ENCODE measurements at places on chromosomes 13 and 19.
A peak's percentile ranks its signal among the peaks of the same experiment; 100 is the strongest.

DNA sequence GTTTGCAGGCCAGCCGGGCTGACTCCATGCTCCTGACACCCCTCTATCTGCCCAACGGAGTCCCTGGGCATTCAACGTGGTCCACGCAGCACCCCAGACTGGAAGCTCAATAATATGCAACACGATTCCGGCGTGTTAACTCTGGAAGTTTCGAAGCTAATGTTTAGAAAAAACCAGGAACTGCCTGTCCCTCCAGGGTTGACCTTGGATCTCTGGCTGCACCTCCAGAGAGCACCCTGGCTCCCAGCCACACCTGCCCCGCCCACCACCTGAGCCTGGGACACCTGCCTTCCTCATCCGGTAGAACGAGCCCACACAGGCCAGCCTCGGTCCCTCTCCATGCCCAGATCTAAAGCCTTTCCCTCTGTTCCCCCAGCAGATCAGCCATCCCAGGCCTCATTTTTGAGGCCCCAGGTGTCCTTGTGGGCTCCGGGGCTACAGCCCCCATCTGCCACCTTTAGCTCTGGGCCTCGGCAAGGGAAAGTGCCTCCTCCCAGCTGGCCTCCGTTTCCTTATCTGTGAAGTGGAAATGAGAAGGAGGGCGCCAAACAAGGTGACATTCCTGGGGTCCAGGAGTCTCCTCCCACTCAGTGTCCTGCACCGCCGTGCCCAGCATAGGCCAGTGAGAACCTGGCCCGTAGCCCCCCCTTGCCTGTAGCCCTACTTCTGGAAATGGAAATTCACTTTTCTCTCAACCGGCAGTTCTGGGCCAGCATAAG is 38.7 kb downstream of the KLF2 start:
- no peak for DNase-seq

- DNase-seq, result no peak
Measured at GRCh38 chr19:50191216-50191615, 12.2 kb upstream of the MYH14 start.

GRCh38 chr19:46648961-46649960 is 11.7 kb downstream of the DACT3 start:
- DNase-seq, result no peak

- no peak for DNase-seq
Measured at GRCh38 chr13:34822650-34823049, 119.4 kb upstream of the NBEA start.

- no peak for DNase-seq
Measured at GRCh38 chr19:9640956-9641355, 19.9 kb upstream of the ZNF561 start.

GRCh38 chr19:34452723-34453122 is 24.5 kb downstream of the UBA2 start:
- DNase-seq, result no peak

DNA sequence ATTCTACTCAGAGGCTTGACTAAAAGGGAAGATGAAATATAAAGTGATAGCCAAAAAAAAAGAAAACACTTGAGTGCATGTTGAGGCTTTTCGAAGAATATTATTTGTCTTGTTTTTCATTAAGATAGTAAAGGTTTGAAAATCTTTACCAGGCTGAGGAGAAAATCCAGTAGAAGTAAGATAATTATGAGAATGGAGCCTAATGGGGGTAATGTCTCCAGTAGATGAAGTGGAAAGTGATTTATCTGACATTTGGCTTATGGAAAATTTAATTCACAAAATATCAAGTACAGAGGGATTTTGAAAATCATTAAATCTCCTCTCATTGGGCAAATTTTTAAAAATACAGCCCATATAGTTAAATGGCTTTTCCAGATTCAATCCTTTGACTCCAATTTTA is 274.9 kb downstream of the SPRY2 start:
- DNase-seq, result no peak

DNA sequence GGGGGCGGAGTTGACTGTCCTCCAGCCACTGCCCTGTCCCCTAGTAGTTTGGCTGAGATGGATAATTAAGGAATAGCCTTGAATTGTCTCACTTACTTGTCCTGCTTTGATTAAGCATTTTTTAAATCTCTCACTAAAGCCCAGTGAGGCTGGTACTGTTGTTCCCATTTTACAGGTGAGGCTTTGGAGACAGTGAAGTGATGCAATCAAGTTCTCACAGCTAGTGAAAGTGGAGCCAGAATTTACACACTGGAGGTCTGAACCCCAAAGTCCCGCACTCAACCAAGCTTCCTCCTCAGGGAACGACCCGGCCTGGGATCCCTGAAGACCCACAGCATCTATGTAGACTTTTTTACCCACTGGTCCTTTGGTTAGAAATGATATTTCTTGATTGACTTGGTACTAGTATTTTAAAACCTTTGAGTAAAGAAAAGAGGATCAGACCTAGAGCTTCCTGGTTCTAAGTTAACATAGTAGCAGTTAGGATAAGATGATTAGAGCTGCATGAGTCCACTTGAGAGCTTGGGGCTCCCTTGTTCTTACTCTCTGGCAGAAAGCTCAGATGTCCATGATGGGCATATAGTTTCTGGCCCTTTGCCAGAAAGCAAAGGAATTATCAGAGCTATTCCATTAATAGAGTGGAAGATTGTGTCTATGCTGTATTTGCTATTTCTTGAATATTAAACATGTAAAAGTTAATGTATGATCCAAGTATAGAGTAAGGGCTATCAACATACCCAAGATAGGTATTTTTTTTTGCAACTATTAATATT is 154.3 kb downstream of the LMO7 start:
- no peak for DNase-seq

- DNase-seq, result no peak
Measured at GRCh38 chr13:114200399-114200911, 21.4 kb downstream of the CFAP97D2 start.

GRCh38 chr13:97122381-97122996 is 99.6 kb upstream of the MBNL2 start:
- no peak for DNase-seq

- DNase-seq, result peak; percentile 29
Measured at GRCh38 chr13:75749407-75749806, 113.3 kb downstream of the LMO7 start.

- DNase-seq, result no peak
Measured at GRCh38 chr13:100733261-100733660, 58.7 kb upstream of the TMTC4 start.

GRCh38 chr13:42277618-42278276 is 5.8 kb downstream of the AKAP11 start:
- DNase-seq, result no peak

DNA sequence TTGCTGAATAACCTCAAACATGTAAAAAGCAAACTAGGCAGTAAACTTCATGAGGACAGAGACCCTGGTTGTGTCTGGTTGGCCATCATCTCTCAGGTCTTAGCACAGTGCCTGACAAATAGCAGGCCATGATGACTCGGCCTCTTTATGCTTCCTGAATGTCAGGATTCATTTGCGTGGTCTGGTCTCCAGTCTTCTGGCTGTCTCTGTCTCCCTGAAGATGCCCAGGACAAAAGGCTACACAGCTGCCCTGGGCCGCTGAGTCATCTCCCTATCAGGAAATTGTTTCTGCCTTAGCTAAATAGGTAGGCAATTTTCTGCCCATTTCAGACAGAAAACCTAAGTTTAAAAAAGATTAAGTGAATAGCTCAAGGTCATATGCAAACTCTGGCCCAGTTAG is 84.1 kb upstream of the FNDC3A start:
- no peak for DNase-seq

- no peak for DNase-seq
Measured at GRCh38 chr19:8487137-8487851, 15.1 kb downstream of the PRAM1 start.

DNA sequence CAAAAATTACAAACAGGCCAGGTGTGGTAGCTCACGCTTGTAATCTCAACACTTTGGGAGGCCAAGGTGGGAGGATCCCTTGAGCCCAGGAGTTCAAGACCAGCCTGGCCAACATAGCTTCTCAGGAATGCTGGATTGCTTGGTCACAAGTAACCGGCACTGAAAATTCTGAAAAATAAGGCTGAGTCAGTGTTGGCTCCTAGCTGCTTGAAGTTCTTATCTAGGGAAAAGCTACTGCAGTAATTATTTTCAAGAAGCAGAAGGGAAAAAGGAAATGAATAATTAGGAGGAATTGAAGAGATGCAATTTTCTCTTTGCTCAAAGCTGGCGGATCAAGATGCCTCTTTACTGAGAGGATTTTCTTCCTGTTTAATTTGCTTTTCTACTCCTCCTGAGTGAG is 75.0 kb upstream of the GTF3A start:
- DNase-seq, result no peak

DNA sequence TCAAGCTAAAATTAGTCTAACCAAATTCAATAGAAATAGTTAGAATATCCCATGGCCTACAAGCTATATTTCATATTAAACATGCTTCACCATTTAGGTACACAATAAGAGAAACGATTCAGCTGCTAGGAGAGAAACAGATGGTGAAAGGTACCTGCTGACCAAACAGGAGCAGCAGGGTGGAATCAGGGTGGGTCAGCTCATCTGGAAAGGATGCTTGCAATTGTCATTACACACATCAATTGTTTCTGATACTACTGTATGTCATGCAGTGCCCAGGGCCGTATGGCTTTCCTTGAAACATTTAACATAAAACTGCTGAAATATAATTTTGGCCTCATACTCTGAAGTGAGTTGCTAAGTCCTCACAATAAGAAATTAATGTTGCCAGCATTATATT is 776.0 kb downstream of the DACH1 start:
- no peak for DNase-seq

DNA sequence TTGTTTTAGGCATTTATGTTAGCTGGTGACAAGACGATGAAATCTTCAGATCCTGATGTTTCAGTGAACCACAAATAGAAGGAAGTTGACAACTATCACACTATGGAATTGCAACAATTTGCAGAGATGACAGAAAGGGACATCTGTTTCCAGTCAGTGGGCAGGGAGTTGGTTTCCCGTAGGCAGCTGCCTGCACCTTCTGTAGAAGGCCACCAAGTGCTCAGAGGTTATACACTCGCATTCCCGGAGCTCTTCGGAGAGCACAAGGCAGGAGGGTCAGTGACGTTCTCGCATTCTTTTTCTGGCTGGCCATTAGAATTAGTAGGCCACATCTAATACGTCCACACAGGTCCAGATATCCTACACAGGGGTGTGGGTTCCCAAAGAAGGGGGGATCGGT is 129.4 kb downstream of the SHISA2 start:
- no peak for DNase-seq

DNA sequence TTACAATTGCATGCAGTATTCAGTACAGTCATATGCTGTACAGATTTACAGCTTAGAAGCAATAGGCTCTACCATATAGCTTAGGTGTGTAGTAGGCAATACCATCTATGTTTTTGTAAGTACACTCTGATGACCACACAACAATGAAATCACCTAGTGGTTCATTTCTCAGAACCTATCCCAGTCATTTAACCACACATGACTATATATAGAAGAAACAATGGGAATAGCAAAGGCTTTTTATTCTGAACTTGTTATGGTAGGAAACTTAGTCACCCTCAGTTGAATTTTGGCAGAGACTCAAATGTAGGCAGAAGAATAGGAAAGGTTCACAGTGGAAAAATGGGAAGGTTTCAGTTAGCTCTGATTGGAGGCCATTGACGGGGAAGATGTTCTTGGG is 1075.1 kb upstream of the MIR17HG start:
- DNase-seq, result no peak

GRCh38 chr19:54502518-54503048 is at the start of gene LAIR2:
Gene LAIR2, plus strand, starts transcription at chr19:54502831. Its CDS starts 88 bp downstream, at chr19:54502919.
- no peak for DNase-seq

DNA sequence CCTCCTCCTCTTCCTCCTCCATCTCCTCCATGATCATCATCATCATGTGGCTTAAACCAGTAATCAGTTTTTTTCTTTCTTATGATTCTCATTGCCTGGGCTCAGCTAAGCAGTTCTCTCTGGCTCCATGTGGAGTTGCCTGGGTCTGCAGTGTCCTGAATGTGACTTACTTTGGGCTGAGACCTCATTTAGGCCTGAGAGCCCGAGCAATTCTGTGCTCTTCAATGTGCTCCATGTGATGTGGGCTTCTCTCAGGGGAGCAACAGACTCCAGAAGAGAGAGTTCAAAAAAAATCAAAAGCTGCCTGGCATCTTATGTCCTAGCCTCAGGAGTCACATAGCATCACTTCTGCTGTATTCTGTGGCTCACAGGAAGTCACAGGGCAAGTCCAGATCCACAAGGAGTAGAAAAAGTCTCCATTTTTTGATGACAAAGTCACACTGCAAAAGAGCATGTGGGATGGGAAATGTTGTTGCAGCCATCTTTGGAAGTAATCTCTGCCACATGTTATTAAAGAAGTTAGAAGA is 128.7 kb downstream of the MAB21L1 start:
- DNase-seq, result no peak

DNA sequence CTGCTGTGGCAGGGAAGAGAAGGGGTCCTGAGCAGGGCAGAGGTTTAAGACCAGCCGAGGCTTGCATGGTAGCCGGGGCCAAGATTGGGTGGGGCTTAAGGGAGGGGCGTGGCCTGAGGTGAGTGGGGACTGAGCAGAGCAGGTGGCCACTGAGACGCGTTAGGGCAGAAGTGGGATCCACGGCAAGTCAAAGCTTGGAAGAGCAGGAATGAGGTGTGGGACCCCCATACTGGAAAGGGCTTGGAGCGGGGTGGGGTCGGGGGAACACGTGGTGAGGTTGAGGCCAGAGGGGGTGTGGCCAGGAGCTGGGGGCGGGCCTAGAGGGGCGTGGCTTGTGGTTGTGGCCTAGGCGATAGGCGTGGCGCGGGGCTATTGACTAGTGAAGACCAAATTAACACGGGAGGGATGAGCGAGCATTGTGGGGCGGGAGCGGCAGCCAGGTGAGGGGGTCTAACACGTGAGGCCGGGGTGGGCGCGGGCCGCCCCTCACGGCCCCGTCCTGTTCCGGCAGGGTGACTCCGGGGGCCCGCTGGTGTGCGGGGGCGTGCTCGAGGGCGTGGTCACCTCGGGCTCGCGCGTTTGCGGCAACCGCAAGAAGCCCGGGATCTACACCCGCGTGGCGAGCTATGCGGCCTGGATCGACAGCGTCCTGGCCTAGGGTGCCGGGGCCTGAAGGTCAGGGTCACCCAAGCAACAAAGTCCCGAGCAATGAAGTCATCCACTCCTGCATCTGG is 3.3 kb downstream of the CFD start:
- DNase-seq, result no peak

- no peak for DNase-seq
Measured at GRCh38 chr19:38977445-38978325, 2.1 kb upstream of the FBXO17 start.

- no peak for DNase-seq
Measured at GRCh38 chr13:52650731-52651130, 1.9 kb upstream of the SUGT1 start.

GRCh38 chr19:7636691-7637373 is at the start of gene STXBP2:
Gene STXBP2, plus strand, starts transcription at chr19:7637110. Its CDS starts 40 bp downstream, at chr19:7637150.
- DNase-seq, result peak; percentile 79

DNA sequence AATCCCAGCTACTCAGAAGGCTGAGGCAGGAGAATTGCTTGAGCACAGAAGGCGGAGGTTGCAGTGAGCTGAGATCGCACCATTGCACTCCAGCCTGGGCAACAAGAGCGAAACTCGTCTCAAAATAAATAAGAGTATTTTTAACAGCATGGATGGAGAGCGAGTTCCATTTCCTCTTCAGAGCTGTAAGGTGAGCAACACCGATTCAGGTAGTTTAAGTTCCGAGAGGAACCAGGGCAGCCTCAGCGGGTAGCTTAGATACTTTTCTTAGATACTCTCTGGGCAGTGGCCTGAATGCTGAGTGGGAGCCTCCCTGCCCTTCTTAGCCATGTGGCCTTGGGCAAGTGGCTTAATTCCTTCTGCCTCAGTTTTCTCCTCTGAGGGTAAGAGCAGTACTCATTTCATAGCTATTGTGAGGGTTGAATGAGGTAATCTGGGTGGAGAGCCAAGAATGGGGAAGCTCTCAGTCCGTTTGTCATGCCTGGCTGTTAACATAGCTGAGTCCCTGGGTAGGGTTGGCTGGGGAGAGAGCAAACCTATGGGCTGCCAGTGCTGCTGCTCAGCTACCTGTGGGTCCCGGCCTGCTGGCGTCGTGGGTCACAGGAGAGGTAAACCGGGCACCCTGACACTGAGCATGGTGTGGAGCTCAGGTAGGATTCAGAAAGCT is 4.1 kb downstream of the ATP11A start:
- DNase-seq, result no peak

All from NCI-H1436 (cell line).